ENCODE measurements at places on chromosomes 7 and 10. TPM values are rescaled to one million over a fixed set of nuclear protein-coding genes. Genes with fewer than 3 reads are reported as not detected.
A peak's percentile ranks its signal among the peaks of the same experiment; 100 is the strongest.

GRCh38 chr10:28734938-28735759 is 57.8 kb downstream of the BAMBI start:
- no peaks in the 10 kb centered on the region for H3K4me1 ChIP-seq
- no peaks in the 10 kb centered on the region for H3K27me3 ChIP-seq
- DNase-seq, result no peak
- no peak overlapping the region for H3K4me3 ChIP-seq
- no peak overlapping the region for H3K27ac ChIP-seq
- no peaks in the 10 kb centered on the region for H3K36me3 ChIP-seq

- H3K4me3 ChIP-seq, result no peak overlapping the region
- no peaks in the 10 kb centered on the region for H3K27me3 ChIP-seq
- peaks cover 18% of the 10 kb centered on the region for H3K4me1 ChIP-seq
- DNase-seq, result peak; percentile 81
Observed at GRCh38 chr10:118563373-118563890, 32.0 kb downstream of the PRLHR start.

DNA sequence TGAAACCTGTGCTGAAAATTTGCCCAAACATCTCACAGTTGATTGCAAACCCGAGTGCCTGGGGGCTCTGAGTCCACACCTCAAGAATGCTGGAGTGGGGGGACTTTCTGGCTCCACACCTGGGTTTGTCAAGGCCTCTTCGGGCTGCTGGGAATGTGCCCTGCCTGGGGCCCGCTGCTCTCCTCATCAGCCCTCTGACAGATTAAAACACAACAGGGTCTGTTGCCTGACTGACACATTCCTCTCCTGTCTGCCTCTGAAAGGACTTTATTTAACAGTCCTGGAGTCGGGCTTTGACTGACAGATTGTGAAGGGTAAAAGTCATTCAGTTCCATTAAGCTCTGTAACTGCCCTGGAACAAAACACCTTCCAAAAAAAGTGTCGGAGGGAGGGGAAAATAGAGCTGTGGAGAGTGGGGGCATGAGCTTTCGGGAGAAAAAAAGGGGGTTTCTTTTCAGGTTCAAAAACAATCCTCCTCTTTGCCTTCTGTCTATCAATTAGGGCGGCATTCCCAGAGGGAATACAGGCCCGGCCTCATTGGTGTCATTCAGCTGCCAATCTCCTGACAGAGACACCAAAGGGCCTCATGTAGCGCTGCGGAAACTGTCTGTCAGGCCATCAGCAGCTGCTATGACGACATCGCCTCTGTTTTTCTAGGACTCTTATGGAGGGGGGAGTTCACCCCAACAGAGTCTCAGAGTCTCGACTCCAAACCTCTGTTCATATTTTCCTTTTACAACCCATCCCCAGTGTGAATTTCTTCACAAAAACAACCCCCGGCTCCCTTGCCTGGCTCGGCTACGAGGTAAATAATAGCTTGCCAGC is 398.8 kb upstream of the NFE2L3 start:
- H3K36me3 ChIP-seq, result no peaks in the 10 kb centered on the region
- DNase-seq, result peak; percentile 80
- H3K27me3 ChIP-seq, result no peaks in the 10 kb centered on the region

GRCh38 chr10:31668326-31668725 is 260.3 kb downstream of the ARHGAP12 start:
- no peak for DNase-seq
- peaks cover 7% of the 10 kb centered on the region for H3K4me1 ChIP-seq
- no peak overlapping the region for H3K27ac ChIP-seq
- H3K36me3 ChIP-seq, result no peaks in the 10 kb centered on the region

- peaks cover 16% of the 10 kb centered on the region for H3K4me1 ChIP-seq
- no peak overlapping the region for H3K4me3 ChIP-seq
- no peaks in the 10 kb centered on the region for H3K27me3 ChIP-seq
- no peak overlapping the region for H3K27ac ChIP-seq
- no peak for DNase-seq
Observed at GRCh38 chr7:28606421-28606820, 194.1 kb downstream of the CREB5 start.

Gene PNLIPRP2
- not detected for total RNA-seq

Gene CREB5
- 18.6 TPM for total RNA-seq

Data from esophagus muscularis mucosa (tissue), 4 donors.